GM12864 (cell line): ENCODE measurements at places on chromosomes 2 and 18.

DNA sequence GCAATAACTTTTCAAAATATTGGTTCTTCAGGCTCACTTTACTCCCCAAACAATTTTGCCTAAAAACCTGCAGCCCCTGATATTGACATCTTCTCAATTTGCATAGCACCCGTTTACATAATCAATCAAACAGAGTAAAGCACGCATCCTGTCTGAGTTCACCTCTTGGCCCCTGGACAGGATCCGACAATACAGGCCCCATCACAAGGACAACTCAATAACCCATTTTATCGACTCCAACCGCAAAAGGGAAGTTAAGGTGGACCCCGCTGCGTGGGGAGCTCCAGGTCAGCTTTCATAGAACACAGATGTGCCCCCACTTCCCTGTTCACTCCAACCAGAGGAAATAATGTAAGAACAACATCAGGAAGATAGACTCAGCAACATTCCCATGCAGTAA, 44.7 kb downstream of the TTC32 start:
- no peak for DNase-seq

DNA sequence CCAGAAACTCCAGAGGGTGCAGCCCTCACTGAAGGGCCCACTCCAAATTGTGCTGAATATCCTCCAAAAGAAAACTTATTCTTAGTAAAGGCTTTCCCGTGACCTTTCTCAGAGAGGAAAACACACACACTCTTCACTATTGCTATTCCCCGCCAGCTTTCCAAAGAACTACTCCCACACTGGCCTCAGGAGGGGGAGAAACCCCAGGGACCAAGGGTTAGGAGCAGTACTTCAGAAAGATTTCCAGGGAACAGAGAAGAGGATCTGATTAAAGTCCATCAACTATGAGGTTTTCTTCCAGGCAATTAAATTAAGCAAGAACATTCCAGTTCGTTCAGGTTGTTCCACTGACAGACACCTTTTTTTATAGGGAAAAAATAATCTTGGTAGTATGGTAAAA, 150.2 kb downstream of the TTC32 start:
- no peak for DNase-seq

DNA sequence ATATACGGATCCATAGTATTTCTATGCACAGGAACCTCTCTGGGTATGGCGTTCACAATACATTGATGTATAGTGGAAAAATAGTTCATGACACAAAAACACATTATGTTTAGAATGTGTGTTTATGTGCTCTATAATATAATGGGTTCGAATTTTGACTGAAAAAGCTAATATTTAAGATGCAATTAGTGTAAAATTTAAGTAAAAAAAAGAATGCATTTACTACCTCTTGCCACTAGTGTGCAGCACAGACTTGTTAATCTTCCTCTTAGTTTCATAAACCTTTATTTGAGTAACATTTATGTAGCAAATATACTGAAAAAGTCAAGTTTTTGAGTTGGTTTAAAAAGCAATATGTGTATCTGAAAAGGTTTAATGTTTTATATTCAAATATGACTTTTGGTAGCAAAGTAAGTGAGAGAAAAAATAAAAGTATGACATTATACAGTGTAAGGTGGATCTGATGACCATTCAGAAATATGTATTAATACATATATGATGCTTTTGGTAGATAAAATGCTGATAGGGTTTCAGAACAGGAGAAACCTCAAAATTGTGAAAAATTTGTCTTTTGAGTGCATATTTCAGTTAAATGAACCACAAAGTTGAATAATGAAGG, 49.4 kb downstream of the CCDC102B start:
- DNase-seq, result no peak

GRCh38 chr2:226969417-226970080, 133.7 kb downstream of the RHBDD1 start:
- DNase-seq, result no peak

GRCh38 chr2:70686577-70687460, 81.2 kb downstream of the ADD2 start:
- no peak for DNase-seq

DNA sequence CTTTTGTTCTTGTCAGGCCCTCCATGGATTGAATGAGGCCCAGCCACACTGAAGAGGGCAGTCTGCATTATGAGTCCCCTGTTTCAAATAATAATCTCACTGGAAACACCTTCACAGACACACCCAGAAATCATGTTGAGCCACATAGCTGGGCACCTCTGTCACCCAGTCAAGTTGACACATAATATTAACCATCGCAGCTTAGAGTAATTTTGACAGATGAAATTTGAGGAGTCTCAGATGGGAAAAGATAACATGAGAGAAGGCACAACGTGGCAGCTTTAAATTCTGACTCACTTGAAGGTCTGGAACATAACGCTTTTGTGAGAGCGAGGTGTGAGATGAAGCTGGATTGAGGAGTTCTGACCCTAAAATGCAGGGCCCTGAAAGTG, 70.9 kb upstream of the TMEM87B start:
- no peak for DNase-seq

- DNase-seq, result no peak
These were observed 56.9 kb upstream of the CCDC141 start for GRCh38 chr2:179106676-179107428.

GRCh38 chr18:48422947-48423378, 13.8 kb upstream of the ZBTB7C start:
- no peak for DNase-seq

GRCh38 chr2:120344214-120344975, 1.5 kb upstream of the INHBB start:
- DNase-seq, result no peak

GRCh38 chr18:63894106-63894772, 6.7 kb downstream of the SERPINB2 start:
- no peak for DNase-seq

GRCh38 chr2:64646007-64646880, 7.5 kb downstream of the SERTAD2 start:
- peak; percentile 61 for DNase-seq

GRCh38 chr2:232213176-232213575, 165.4 kb upstream of the ALPP start:
- DNase-seq, result no peak

- no peak for DNase-seq
These were observed 49.1 kb downstream of the DLGAP1 start for GRCh38 chr18:4405965-4406364.

DNA sequence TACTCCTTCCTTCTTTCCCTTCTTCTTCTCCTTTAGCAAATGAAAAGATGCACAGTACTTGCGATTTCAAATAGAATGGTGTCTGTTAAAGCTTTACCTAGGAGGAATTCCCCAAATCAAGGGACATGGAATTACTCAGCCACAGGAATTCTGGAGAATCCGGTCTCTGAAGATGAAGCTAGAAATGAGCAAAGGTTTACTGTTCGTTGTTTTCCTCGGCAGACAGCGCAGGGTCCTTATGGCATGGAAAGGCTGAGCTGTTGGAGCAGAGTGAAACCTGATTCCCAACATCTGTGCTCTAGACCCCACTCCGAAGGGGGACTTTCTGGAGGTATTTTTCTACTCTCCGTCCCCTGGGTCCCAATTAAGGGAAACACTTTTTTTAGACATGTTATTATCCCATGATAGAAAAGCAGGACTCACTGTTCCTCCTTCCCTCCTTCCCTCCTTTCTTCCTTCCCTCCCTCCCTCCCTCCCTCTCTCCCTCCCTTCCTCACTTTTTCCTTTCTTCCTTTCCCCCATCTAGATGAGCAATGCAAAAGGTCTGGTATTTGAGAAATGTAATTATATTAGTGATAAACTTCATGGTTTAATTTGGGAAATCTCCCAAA, 47.1 kb downstream of the CDCA7 start:
- no peak for DNase-seq

DNA sequence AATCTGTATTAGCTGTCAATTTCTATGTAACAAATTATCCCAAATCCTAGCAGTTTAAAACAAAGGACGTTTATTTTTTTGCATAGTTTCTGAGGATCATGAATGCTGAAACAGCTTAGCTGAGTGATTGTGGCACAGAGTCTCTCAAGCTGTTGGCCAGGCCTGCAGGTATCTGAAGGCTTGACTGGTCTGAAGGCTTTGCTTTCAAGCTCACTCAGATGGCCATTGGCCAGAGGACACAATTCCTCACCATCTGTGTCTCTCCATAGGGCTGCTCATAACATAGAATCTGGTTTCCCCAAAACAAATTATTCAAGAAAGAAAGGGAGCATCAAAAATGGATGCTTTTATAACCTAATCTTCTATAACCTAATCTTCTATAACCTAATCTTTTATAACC, 33.7 kb downstream of the UNC80 start:
- no peak for DNase-seq

- no peak for DNase-seq
These were observed 144.2 kb upstream of the LRRTM4 start for GRCh38 chr2:77666251-77666980.

- DNase-seq, result no peak
These were observed 227.5 kb upstream of the FOSL2 start for GRCh38 chr2:28165087-28165635.

DNA sequence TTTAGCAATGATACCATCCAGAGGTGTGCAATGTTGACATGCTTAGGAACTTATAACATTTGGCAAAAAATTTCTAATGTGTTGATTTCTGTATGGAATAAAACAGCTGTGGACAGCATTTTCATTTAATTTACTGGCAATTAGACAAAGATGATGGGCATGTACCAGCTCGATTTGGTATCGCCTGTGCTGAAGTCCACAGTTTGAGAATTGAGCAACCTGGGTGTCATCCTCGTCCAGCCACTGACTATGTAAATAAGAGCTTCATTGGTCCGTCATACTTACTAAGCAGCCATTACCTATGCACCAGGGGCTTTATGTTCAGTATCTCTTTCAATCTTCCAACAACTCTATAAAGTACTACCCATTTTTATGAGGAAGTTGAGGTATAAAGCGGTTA, 24.6 kb upstream of the ACAA2 start:
- DNase-seq, result no peak

GRCh38 chr2:133690780-133691179, 122.5 kb upstream of the NCKAP5 start:
- DNase-seq, result no peak

GRCh38 chr2:106306387-106306786, 112.3 kb upstream of the UXS1 start:
- DNase-seq, result no peak

GRCh38 chr2:132521341-132521740, 104.7 kb downstream of the GPR39 start:
- DNase-seq, result no peak

- no peak for DNase-seq
These were observed 129.2 kb downstream of the MYCN start for GRCh38 chr2:16069663-16069932.

DNA sequence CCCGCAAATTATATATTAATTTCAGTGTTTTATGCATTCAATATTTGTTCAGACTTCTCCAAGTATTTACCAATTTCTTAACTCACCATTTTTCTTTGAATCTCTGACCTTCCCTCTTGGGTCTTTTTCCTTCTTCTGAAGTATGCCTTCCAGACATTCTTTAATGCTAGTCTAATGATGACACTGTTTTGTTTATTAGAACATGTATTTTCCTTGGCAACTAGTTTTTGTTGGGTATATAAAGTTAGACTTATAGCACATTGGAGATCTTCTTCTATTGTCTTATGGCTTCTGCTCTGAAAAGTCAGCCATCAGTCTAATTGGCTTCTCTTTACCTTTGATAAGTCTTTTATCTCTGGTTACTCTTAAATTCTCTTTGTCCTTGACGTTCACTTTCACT, 423.2 kb upstream of the NRP2 start:
- DNase-seq, result no peak
